ENCODE measurements at places on chromosomes 11 and 22. TPM values are rescaled to one million over a fixed set of nuclear protein-coding genes. Genes with fewer than 3 reads are reported as not detected.

GRCh38 chr11:2650343-2650867 is 49.4 kb downstream of the KCNQ1OT1 start:
- DNase-seq: no peak

DNA sequence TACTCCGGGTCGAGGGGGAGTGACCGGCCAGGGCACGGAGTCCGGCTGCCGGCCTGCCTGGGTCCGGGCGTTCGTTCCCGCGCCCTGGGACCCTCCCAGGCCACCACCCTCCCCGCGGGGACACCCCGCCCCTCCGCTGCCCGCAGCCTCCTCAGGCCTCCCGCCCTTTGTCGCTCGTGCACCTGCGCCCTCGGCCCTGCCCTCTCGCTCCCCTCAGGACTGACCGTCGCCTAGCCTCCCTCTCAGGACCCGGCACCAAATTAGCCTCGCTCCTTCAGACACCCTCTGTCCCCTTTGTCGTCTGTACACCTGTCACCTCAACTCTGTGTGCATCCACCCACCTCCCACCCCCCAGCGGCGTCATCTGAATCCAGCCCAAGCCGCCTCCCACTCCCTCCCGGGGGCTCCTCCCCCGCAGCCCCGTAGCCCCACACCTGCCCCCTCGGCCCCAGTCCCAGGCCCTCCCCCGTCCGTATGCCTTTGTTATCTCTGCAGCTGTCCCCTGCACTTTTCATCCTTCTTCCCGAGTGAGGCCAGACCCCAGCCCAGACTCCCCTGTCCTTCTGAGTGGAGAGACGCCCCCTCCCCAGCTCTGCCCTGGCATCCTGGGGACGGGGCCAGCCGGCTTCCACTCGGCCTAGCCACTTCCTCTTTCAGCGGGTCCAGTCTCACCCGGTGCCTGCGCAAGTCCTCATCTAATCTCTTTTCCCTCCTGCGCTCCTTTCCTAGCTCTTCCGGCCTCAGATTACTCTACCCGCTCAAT is 643 bp downstream of the TIGD3 start:
- DNase-seq: no peak

- DNase-seq: no peak
Observed at GRCh38 chr11:34150494-34151151, 45.2 kb downstream of the NAT10 start.

DNA sequence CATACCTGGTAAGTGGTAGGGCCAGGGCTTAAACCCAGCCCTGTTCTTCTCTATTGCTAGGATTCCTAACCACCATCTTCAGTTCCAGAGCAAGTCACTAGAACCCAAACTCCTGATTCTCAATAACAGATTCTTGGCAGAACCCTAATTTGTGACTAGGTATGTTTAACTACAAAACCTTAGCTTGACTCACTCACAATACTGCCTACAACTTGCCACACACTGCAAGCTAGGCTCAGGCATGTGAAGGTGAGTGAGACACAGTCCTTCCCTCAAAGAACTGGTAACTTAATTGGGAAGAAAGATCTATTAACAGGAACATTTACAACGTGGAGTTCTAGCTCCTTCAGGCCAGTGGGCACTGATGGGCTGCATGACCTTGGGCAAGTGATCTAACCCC is 14.5 kb upstream of the AMOTL1 start:
- DNase-seq: no peak

- no peak for DNase-seq
Observed at GRCh38 chr11:96875712-96876111, 485.9 kb downstream of the JRKL start.

- no peak for DNase-seq
Observed at GRCh38 chr22:39446239-39446721, 10.5 kb upstream of the MGAT3 start.

GRCh38 chr22:43163241-43163795 is 12.0 kb downstream of the TSPO start:
- DNase-seq: no peak

DNA sequence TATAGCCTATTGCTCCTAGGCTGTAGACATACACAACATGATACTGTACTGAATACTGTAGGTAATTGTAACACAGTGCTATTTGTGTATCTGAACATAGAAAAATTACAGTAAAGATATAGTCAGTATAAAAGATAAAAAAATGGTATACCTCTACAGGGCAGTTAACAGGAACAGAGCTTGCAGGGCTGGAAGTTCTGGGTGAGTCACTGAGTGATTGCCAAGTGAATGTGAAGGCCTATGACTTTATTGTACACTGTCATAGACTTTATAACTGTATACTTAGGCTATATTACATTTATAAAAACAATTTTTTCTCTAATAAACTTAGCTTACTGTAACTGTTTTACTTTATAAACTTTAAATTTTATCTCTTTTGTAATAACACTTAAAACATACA is 332.4 kb upstream of the ARHGAP42 start:
- no peak for DNase-seq

DNA sequence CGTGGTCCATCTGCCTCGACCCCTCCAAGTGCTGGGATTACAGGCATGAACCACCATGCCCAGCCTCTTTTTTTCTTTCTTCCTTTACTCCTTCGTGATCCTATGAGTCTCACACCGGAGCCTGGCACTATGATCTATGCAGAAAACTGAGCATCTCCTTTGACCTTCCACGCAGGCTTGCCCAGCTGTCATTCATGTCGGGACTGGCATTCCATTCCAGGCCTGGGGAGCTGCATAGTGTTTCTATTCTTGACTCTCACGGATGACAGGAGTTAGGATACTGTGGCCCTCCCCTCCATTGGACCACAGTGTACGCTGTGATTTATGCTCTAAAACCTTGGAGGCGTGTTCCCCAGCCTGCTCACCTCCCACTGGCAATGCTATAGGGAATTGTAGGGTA is 611.8 kb downstream of the BRD1 start:
- DNase-seq: no peak

DNA sequence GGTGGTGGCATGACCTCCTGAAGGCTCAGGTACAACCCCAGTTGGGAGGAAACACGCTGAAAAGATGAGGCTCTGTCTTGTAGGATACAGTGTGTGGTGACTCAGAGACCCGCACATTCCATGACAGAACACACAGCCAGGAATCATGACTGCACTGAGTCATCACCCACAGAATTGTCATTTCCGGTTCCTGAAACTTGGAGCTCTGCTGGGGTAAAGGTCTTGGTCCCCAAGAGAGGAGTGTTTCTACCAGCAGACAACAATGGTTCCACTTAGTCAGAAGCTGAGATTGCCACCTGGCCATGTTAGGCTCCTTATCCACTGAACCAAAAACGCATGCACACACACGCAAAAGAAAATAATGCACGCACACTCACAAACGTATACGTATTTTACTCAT is 31.5 kb upstream of the CYB5R3 start:
- peak; percentile 87 for DNase-seq

DNA sequence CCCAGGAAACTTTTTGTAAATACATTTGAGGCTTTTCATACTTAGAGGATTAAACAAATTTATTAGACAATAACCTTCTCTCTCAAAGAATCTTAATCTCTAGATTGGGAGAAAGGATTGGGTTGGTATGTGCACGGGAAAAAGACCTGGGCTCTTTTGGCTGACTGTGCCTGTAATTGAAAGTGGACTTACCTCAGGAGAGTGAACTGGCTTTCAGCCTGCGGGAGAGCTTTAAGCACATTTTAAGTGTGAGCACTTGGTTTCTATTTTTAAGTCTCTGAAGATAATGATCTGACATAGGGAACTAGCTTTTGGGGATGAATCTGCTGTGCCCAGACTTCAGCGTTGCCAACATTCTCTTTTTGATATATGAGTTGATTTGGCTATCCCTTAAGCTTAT is 35.8 kb downstream of the UVRAG start:
- DNase-seq: no peak

GRCh38 chr11:125312391-125312790 is 147.8 kb downstream of the PKNOX2 start:
- DNase-seq: no peak

GRCh38 chr11:90874281-90874680 is 651.4 kb upstream of the CHORDC1 start:
- no peak for DNase-seq

GRCh38 chr11:128315933-128316332 is 271.4 kb downstream of the ETS1 start:
- no peak for DNase-seq

NUMA1 gene
- 157 TPM for total RNA-seq

CDC42BPG gene
- 12.8 TPM for total RNA-seq

TEX54 gene
- total RNA-seq: not detected

GGT1 gene
- 22.7 TPM for total RNA-seq

KRTAP5-10 gene
- total RNA-seq: not detected

ACRV1 gene
- total RNA-seq: not detected

THOC5 gene
- total RNA-seq: 53.9 TPM

All from kidney epithelial cell (primary cell).